ENCODE measurements at places on chromosomes 6 and 20.

- no peak for DNase-seq
Observed at GRCh38 chr20:50546729-50547314, 36.6 kb downstream of the PTPN1 start.

DNA sequence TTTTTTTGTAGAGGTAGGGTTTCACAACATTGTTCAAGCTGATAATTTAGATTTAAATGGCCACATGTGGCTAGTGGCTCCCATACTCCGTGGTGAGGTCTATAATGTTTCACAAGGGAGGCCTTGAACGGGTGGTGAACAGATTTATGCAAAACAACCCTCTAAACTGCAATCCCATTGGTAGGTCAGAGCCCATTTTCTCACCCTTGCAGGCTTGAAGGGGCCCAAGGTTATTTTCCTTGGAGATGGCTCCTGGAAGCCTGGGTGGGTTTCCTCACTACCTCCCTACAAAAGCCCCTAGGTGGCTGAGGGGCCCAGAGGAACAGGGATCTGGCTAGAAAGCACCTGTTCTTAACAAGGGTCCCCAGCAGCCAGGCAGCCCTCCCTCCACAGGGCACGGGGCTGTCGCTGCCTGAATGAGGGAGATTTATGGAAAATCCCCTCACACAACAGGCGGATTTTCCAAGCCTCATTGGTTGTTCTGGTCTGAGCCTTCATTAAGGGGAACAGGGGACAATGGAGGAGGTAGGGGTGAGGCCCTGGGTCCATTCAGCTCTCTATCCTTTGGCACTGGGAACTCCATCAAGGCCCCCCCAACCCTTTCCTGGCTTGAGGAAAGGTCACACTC lies 64.6 kb downstream of the VEGFA start:
- DNase-seq: no peak

DNA sequence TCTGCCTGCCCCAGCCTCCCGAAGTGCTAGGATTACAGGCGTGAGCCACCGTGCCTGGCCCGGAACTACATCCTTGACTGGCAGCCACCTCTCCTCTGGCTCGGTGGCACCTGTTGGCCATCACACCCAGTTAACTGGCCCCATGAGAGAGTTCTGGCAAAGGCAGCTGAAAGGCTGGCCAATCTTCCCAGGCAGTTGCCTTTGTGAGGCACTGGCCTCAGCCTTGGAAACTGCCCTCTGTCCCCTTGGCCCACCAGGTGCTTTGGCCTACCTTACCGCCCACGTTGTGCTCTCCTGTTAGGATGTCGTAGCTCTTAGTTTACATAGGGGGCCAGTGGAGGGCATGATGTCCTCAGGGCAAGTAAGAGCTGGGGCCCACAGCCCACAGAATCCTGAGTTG lies 9.6 kb upstream of the MANBAL start:
- DNase-seq: no peak

- DNase-seq: peak; percentile 94
Observed at GRCh38 chr6:35601331-35602132, 87.2 kb downstream of the FKBP5 start.

- no peak for DNase-seq
Observed at GRCh38 chr6:38012573-38012972, 193.0 kb downstream of the ZFAND3 start.

GRCh38 chr20:34843421-34843820 lies 18.0 kb upstream of the NCOA6 start:
- DNase-seq: no peak

DNA sequence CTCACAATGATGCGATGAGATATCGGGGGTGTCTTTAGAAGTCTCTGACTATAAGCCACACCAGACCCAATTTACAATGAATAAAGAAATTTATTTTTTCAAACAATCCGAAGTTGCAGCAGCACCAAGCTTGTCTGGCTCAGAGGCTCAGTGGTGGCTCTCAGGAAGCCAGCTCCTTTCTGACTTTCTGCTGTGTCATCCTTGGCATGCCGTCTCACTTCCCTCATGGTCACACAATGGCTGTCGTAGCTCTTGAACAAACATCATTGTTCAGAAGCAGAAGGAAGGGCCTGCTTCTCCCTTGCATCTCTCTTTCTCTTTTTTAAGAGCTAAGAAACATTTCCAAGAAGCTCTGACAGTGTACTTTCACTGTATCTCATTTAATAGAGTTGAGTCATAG lies 299.0 kb downstream of the DOK5 start:
- DNase-seq: no peak

DNA sequence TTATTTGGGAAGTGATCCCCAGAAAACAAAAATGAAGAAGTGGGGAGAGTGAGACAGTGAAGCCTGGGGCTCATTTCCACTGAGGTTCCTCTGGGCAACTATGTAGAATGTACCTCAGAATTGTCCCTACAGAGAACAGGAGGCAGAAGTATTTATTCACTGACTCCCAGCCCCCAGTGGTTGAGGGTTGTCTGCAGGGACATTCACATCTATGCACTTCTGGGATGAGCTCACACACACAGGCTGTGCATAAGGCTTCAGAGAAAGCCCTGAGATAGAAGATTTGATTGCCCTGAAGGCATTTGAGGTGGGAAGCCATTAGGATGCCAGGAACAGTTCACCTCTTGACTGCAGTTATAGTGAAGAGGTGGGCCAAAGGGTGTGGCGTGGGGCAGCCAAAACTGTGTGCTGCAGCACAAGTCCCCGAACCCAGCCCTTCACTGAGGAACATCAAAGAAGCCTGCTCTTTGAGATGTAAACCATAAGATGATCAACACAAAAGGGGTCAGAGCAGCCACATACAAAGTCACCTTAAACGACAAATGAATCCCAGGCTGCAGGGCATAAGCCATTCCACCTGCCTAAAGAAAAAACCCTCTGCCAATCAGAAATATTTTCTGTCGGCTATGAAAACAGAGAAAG lies 853.8 kb upstream of the FLRT3 start:
- no peak for DNase-seq

DNA sequence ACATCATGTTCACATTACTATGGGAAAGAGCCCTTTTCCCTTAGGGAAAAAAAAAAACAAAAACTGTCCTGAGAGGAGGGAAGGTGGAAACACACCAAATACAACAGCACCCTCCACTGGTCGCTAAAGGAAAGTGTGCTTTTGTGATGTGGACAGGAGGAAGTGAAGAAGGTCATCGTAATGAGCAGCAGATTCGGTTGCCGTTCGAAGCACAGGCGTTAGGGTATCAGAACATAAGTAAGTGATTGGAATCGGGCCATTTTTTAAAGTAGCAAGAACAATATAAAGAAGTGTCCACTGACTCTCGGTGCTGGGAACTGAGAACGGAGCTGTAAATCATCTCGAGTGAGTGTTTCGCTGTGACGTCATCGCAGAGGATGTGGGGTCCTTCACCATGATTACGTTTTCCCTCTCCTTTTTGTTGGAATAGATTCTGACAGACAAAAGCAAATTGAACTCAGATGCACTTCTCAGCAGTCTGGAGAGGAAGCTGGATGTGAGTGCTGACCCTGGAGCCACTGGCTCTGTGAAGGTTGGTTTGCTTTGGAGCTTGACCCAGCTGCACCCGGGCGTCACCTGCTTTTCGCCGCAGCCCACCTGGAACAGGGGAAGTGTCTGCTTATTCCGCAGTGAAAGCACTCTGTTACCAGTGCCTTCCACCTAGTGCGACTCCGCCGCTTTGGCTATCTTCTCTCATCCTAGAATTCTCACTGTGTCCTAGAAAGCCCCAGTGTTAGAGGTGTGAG lies 203.6 kb upstream of the GMDS start:
- DNase-seq: peak; percentile 25

All from retinal pigment epithelial cell (primary cell).